Foreskin keratinocyte (primary cell): ENCODE measurements at places on chromosomes 6 and 20.
A peak's percentile ranks its signal among the peaks of the same experiment; 100 is the strongest.

GRCh38 chr6:157853018-157853805 is 30.2 kb downstream of the SNX9 start:
- no peak for DNase-seq

- peak; percentile 42 for DNase-seq
These were observed 116.2 kb downstream of the RWDD2A start for GRCh38 chr6:83309344-83309743.

GRCh38 chr6:127376685-127377084 is 33.3 kb upstream of the ECHDC1 start:
- DNase-seq = no peak

DNA sequence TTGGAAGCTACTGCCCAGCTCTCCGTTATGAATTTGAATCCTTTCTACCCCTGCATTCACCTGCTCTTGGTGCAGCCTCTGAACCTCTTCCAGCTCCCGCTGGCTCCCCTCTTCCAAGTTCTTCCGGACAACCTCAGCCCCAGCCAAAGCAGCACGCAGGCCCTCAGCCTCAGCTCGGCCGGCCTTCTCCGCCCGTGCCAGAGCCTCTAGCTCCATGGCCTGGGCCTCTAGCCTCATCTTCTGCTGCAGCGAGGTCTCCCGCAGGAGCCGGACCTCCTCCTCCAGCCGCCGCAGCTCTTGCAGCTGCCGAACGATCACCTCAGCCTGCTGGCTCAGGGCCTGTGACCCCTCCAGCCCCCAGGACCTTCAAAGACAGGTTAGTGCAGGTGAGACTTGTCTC is 3.2 kb downstream of the CCHCR1 start:
- no peak for DNase-seq

DNA sequence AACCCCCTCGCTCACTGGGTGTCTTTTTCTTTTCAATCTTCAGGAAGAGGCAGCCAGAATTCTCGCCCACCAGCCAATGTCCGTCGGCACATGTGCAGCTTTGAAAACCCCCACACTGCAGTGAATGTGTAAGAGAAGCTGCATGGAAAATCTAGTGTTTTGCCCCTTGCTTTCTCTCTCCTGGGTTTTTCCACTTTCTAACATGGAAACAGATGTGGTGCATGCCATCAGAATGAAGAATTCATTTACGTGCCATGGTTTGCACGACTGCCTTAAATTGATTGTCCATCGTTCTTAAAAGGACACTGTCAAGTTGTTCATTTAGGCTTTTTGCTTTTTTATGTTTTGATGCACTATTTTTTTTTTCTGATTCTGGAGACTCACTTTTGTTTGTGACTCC is 117.1 kb upstream of the RAB32 start:
- DNase-seq = no peak
